ENCODE measurements at places on chromosomes 2 and 18.

DNA sequence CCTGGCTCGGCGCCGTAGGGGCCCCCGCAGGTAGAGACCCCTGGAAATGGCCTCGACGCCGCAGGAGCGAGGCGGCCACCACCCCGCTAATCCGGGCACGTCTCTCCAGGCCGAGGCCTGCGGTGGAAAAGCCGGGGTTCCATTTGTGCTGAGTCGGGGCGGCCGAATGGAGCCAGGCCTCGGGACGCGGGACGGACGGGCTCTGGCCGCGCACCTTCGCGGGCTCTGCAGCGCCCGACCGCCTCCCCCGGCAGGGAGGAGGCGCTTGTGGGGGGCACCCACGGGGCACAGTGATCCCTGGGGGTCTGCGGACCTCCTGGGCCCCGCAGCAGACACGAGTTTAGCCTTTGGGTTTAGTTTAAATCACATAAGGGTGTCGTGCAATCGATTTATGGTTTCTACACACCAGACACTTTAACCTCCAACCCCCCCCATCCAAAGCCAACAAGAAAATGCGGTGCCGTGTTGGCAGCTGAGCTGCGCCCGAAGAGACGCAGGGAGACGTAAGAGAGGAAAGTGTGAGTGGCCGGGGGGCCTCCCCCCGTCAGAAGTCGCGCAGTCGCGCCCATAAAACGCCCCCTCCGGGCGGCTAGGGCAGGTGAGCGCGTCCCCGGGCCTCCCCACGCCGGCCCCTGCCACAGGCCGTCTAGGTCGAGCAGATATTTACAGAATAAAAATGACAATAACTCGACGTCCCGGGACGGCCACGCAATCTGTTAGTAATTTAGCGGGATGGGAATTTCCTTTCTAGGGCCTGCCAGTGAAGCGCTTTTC is 1.0 kb upstream of the NFATC1 start:
- DNase-seq: peak; percentile 91

DNA sequence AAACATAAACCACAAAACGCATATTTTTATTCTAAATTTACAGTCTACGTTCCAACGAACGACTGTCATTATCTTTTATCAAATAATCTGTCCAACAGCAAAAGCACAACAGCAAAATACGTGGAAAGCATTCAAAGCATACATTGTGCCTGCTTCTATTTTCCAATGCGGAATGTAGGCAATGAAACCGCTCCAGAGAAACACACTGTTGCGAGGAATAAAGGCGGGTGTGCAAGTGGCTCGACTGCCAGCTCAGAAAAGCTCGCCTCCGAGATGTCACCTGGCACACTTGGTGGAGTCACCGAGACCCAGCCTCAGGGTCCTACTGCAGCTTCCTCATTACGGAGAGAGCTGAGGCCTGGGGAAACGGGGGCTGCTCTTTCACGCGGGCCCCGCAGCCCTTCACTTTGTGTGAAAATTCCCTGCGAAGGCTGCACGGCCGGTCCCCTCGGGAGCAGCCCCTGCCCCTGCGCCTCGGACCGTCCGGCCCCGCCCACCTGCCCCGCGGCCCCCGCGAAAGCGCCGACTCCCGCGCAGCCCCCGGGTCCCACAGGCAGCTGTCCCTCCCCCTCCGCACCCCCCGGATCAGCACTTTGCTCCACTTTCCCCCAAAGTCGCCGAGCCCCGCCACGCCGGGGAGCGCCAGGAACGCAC is 752 bp downstream of the MGAT4A start:
- peak; percentile 13 for DNase-seq

GRCh38 chr2:72082021-72082601 is 65.6 kb downstream of the CYP26B1 start:
- DNase-seq: peak; percentile 15

DNA sequence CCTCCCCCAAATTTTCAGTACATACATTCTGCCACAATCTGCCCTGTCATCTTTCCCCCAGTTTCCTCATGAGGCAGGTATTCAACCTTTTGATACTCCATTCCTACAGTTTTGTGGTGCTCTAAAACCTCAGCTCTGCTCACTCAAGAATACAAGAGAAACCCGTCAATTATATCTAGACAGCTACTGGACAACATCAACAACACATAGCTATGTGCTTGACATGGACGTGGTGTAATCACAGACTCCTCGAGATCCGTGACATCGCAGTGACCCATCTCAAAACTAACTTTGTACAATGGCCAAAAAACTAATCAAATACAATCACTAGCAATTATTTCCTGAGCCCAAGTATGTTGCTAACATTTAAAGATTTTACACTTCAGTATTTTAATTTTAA is 23.6 kb downstream of the WDSUB1 start:
- DNase-seq: no peak

DNA sequence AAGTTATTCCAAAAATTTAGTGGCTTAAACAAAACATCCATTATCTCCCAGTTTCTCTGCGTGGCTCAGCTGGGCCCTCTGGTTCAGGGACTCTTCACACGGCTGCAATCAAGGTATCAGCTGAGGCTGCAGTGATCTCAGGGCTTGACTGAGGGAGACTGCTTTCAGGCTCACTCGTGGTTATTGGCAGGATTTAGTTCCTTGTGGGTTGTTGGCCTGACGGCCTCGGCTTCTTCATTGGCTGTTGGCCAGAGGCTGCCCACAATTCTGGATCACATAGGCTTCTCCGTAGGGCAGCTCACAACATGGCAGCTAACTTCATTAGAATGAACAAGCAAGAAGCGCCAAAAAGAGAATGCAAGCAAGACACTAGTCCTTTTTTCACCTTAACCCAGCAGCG is 90.1 kb downstream of the ABI2 start:
- DNase-seq: no peak

DNA sequence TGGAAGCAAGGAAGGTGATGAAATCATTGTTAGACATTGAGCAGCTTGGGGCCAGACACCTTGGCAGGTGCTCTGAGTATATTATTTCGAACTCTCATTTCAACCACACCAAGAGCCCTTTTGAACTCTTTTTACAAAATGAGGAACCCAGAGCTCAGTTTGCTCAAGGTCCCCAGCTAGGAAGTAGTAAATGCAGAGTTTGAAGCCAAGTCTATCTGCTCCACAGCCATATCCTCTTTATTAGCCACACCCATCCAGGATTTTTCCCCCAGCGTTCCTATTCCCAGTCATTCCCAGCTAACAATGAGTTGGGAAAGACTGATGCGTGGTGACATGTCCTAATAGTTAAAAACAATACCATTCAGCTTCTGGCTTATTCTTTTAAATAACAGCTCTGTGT is 40.2 kb downstream of the SEMA4F start:
- DNase-seq: no peak

DNA sequence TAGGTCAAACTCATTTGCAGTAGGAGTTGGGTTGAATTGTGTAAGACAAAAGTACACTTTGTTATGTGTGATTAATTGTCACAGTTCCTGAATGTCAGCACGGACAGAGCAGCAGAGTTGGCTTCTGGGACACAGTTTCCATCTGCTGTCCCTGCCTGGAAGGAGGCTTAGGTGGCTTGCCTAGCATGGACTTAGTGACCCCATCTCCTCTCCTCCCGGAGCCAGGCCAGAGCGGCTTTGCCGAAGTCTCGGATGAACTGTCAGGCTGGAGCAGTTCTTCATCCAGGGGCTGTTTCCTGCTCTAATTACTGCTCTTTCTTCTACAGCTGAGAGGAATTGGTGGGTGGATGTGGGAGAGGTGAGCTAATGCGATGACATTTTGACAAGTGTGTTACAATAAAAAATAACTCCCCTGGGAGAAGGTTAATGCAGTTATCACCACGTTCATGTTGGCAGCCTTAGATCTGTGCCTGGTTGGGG is 102.0 kb downstream of the SH3RF3 start:
- DNase-seq: no peak

DNA sequence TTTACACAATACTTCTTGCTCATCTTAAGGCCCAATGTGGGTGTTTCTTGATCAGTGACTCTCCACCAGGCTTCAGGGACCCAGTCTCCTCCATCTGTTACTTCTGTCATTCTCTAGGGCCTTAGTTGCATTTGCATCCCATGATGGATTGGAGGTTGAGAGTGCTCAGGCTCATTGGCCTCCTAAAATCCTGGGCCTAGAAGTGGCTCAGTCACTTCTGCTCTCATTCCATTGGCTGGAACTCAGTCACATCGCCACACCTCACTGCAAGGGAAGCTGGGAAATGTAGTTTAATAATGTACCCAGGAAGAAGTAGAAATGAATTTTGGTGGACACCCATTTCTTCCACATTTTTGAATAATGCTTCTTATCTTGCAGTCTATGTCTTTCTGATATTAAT is 223.5 kb downstream of the HRH4 start:
- no peak for DNase-seq

GRCh38 chr2:219574484-219575311 is 2.6 kb downstream of the INHA start:
- DNase-seq: no peak

DNA sequence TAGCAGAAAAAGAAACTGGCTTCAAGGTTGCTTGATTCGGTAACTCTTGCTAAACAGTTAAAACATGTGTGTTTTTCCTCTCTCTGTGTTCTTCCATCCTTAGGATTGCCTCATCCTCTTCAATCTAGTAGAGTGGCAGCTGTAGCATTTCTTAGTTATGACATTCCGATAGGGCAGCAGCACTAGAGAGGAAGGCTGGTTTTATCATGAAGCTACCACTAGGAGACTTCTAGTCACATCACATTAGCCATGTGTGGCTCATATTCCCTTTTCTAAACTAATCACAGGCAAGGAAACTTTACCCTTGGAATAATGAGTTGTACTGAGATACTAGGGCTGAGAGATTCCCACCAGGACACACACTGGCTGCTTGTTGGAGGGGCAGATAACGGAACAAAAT is 187.6 kb downstream of the DOK6 start:
- DNase-seq: no peak

GRCh38 chr2:51960841-51961335 is 929.0 kb upstream of the NRXN1 start:
- DNase-seq: no peak

- DNase-seq: peak; percentile 15
These were observed 116.5 kb downstream of the GALR1 start for GRCh38 chr18:77366067-77366719.

- no peak for DNase-seq
These were observed at the start of gene LAMA3 for GRCh38 chr18:23689031-23689615. TSS of gene LAMA3 (plus strand) at chr18:23689453. CDS start at chr18:23689684, 231 bp downstream.

- DNase-seq: peak; percentile 16
These were observed 116.8 kb downstream of the SPTBN1 start for GRCh38 chr2:54572636-54573536.

GRCh38 chr2:18829976-18830375 is 240.6 kb upstream of the NT5C1B start:
- DNase-seq: no peak

DNA sequence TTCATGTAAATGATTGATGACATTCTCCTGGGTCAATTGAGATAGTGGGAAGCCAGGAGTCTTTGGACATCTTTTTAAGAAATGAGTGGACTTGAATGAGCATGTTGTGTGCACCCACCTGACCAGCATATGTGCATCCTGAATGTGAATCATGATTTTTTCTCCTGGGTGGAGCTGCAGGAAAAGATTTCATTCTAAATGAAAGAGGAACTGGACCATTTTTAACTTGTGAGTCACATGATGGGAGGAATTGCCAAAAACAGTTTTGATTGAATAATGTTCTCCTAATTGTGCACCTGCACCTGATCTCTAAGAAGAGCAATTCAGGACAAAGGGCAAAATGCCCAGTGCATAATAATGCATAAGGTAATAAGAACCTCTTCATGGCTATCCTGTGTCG is 32.3 kb downstream of the COPS8 start:
- no peak for DNase-seq

DNA sequence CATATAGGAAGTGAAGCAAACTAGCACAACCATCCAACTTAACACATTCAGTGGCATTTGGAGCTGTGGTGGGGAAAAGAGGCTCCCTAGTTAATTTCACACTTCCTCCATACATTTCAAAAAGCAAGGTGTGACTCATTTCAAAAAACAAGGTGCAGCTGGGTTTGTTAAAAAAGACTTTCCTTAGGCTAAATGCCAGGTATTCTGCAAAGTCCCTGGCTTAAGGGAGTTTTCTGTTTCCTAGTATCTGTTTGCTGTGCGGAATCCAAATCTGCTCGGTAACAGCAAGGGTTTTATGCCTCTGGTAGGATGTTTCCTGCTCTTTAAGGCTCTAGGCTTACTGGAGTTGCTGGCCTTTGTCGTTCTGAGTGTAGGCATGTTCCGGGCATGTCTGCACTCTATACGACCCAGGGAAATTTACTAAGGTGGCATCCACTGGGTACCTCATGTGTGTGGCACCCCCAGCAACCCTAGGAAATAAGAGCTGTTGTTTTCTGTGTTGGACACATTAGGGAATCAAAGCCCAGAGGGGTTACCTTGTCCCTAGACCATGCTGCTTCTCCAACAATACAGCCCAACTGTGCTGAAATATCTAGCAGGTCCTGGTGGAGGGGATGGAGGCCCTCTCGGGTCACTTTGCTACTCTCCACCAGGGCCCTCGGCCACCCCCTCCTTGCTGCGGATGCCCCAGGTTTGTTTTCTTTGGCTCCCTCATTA is 634 bp upstream of the MSGN1 start:
- no peak for DNase-seq

GRCh38 chr2:120985174-120985996 is 249.7 kb downstream of the GLI2 start:
- no peak for DNase-seq

DNA sequence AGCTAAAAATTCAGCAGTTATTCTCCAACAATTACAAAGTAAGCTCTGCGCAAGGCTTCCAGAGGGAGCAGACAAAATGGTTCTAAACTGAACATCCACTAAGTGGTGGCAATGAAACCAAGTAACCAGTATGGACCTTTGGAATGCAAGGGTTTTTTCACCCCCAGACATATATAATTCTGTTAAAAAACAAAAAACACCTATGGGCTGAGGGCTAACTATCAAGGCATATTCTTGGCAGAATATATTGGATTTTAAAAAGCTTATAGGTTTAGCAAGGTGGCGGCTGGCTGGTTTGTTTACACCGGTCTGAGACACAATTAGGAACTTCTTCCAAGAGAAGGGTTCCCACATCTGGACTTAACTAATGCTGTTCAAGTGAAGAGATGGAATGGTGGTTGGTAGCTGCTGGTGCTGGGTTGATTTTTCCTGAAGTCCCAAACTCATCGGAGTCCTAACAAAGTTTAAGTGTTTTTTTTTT is 2.8 kb downstream of the ZFP36L2 start:
- peak; percentile 52 for DNase-seq

DNA sequence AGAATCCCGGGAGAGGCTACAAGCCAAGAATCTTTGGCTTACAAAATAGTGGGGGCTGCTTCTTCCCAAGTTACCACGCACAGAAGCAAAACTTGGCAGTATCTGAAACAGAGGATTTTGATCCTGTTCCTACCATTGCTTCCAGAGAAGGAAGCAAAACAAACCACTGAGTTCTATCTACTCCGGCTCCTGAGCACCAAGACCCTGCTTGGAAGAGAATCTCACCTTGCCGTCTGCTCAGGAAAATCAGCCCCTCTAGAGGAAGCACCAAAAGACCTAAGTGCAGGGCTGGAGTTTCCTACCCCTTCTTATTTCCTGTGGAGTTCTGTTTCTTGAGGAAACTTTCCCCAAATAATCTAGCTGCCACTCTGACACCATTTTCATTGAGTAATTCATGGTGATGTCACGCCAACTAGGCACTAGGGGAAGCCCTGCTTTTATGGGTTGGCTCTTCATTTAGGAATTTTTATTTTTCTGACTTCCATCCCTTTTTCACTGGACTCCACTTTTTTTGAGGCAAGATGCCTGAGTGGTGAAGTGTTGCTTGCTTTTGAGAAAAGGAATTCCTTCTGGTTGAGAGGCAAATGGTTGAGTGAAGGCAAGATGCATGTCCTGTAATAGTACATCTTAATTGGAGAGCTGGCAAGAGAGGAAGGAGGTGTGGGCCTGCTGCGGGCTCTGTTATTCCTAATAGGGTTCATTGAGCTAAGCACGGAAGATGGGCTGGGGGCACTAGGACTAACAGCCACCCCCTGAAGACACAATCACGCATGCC is 36.8 kb upstream of the EML4 start:
- peak; percentile 76 for DNase-seq
